ENCODE measurements at places on chromosomes 11 and 22. TPM values are rescaled to one million over a fixed set of nuclear protein-coding genes. Genes with fewer than 3 reads are reported as not detected.

The RFPL1 gene
- not detected for total RNA-seq

The MMP8 gene
- not detected for total RNA-seq

The SYCE3 gene
- 1.7 TPM for total RNA-seq

The SGSM1 gene
- 0.07 TPM for total RNA-seq

The CNIH2 gene
- total RNA-seq: 3.5 TPM

The ACRV1 gene
- 0.23 TPM for total RNA-seq

The HBG1 gene
- not detected for total RNA-seq

The RAG2 gene
- total RNA-seq: not detected

The POTEH gene
- not detected for total RNA-seq

The TSGA10IP gene
- not detected for total RNA-seq

The TTC36 gene
- total RNA-seq: 1.4 TPM

The OR10G6 gene
- total RNA-seq: not detected

The MRGPRX3 gene
- total RNA-seq: not detected

The SYT8 gene
- not detected for total RNA-seq

The SHANK2 gene
- total RNA-seq: 0.28 TPM

The GUCY1A2 gene
- total RNA-seq: not detected

The C11orf65 gene
- total RNA-seq: 1.5 TPM

The C11orf97 gene
- total RNA-seq: not detected

The GLYAT gene
- not detected for total RNA-seq

The TRIM29 gene
- total RNA-seq: not detected

The DNAJB7 gene
- total RNA-seq: not detected

The MS4A8 gene
- not detected for total RNA-seq

The ISX gene
- not detected for total RNA-seq

The MRPL16 gene
- total RNA-seq: 53.8 TPM

The PAX6 gene
- 0.46 TPM for total RNA-seq

The C11orf91 gene
- not detected for total RNA-seq

The MUC6 gene
- total RNA-seq: not detected

The NAALADL1 gene
- total RNA-seq: 31.6 TPM

The FREY1 gene
- total RNA-seq: 1.9 TPM

The CRYBA4 gene
- 0.63 TPM for total RNA-seq

The GAL3ST3 gene
- total RNA-seq: 0.36 TPM

The LRRC4C gene
- not detected for total RNA-seq

The CCDC116 gene
- total RNA-seq: 0.22 TPM

The SEC14L6 gene
- not detected for total RNA-seq

The OR10V1 gene
- total RNA-seq: not detected

The VWCE gene
- total RNA-seq: 11.8 TPM

The KDM4D gene
- 1.4 TPM for total RNA-seq

The FXYD2 gene
- 2.4 TPM for total RNA-seq

The VSIG2 gene
- total RNA-seq: 0.48 TPM

The SPON1 gene
- 0.16 TPM for total RNA-seq

The NECTIN1 gene
- total RNA-seq: 2.6 TPM
